ENCODE measurements at places on chromosomes 4 and X.

DNA sequence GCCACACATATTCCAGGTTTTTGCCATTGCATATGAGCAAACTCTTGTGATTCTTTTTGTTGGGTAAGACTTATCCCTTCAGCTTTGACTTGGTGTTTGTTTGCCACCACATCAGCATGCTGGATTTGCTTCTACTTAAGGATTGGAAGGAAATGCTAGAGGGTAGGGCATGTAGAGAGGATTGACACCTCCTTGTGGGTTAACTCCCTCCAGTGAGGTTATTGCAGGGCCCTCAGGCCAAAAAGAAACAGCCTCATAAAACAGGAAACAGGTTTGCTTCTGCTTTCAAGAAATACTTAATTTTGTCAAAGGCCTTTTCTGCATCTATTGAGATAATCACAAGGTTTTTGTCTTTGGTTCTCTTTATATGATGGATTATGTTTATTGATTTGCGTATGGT, 15.2 kb upstream of the INPP4B start:
- no peak for DNase-seq

DNA sequence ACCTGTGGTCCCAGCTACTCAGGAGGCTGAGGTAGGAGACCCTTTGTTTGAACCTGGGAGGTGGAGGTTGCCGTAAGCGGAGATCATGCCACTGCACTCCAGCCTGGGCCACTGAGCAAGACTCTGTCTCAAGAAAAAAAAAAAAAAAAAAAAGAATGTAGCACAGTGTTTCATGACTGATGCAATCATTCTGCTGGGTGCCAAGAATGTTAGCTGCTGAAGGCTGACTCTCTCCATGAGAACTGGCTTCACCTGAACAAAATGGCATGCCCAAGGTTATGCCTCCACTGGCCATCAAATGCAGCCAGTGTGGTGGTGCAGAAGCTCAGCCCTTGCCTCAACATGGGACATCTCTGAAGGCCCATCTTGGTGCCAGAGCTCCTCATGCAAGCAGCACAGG, 412.1 kb downstream of the ADAM29 start:
- DNase-seq: no peak

GRCh38 chr4:142485452-142485851, 360.6 kb downstream of the INPP4B start:
- DNase-seq: no peak

GRCh38 chrX:149831473-149831872, 49.5 kb upstream of the MAGEA8 start:
- DNase-seq: no peak

GRCh38 chr4:101419336-101420135, 72.2 kb upstream of the PPP3CA start:
- no peak for DNase-seq

DNA sequence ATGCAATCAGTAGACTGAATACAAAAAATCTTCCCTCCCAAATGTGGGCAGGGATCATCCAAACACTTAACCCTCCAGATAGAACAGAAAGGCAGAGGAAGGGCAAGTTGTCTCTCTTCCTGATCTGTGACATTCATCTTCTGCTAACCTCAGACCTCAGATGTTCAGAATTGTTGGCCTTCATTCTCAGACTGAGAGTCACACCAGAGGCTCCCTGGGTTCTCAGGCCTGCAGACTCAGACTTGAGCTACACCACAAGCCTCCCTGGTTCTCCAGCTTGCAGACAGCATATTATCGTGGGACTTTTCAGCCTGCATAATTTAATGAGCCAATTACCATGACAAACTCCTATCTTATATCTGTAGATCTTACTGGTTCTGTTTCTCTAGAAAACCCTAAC, 1471.6 kb upstream of the ADGRL3 start:
- no peak for DNase-seq

GRCh38 chr4:123246085-123246484, 150.5 kb upstream of the SPRY1 start:
- DNase-seq: no peak

DNA sequence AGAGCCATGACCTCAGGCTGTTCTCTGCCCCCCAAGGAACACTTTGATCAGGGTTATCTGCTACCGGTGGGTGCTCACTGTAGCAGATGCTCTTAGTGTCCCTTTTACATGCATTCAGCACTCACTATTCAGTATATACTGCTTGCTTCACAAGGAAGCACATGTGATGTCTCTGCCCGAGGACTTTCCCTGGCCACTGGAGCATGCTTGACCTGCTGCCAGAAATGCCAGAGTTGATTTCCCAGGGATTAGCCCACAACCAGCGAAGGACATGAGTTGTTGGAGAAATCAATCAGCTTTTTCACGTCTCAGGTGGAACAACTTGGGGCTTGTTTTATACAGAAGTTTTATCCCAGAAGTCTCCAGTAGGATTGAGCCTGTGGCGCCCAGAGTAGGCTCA, 51.2 kb upstream of the RPS6KA3 start:
- DNase-seq: no peak

DNA sequence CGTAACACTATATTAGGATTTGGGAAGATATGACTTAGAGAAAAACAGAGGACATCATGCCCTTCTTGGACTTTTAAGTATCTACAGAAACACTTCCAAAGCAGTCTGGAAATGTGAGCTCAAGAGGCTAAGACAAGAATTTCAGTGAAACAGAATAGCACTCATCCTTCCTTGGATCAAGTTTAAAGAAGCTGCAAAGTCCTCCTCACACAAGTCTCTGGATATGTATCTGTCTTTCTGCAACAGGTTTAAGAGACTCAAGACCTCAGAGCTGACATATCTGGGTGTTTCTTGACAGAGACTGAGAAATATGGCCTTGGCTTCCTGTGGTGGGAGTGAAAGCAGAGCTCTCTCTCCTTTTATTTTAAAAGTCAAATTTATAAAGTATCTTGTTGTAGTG, 82.5 kb upstream of the GIMD1 start:
- no peak for DNase-seq

- DNase-seq: no peak
These were observed 2.9 kb downstream of the UGT8 start for GRCh38 chr4:114601304-114602052.

DNA sequence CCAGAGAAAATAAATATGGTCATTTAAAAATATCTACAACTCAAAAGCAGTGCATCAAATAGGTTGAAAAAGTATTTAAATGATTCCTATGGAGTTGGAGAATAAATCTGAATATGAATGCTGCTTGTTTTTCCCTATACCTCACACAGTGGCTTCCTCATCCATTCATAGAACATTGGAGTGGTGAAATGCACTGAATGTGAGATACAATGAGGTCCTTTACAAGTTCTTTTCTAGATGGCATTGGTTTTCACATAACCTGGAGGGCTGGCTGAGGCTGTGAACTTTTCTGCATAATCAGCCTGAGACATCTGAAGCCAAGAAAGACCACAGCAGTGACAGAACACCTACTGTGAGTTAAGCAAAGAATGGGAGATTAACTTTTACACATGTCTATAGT, 279.1 kb upstream of the NRK start:
- DNase-seq: no peak

DNA sequence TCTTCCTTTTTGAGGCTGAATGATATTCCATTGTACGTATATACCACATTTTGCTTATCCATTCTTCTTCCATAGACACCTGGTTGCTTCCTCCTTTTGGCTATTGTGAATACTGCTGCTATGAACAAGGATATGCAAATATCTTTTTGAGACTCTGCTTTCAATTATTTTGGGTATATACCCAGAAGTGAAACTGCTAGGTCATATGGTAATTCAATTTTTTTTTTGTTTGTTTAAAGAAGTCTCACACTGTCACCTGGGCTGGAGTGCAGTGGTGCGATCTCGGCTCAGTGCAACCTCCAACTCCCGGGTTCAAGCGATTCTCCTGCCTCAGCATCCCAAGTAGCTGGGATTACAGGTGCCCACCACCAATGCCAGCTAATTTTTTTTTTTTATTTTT, 75.3 kb downstream of the METTL14 start:
- DNase-seq: no peak

DNA sequence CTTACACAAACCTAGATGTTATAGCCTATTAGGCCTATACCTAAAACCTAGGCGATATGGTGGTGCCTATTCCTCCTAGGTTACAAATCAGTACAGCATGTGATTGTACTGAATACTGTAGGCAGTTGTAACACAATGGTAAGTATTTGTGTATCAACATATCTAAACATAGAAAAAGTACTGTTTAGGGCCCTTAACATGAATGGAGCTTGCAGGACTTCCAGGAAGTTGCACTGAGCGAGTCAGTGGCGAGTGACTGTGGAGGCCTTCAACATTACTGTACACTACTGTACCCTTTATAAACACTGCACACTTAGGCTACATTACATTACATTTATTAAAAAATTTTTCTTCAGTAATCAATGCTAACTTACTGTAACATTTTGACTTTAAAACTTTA, 37.8 kb downstream of the WWC2 start:
- no peak for DNase-seq

DNA sequence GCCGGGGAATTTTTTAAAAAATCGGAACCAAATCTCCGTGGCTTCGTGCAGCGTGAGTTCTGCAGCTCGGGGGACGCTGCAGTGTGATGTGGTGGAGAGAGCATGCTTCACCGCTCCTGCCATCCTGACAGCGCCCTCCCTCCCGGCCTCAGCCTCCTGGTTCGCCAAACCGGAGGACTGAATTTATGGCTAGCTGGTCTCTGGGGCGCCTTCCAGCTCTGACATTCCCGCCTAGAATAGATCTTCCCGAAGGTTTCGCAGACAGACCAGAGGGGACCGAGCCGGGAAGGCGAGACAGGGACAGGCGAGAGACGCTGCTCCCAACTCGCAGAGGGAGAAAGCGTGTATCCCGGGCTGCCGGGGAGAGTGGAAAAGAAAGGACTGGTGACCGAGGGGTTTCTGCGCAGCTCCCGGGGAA, 25.9 kb downstream of the HOPX start:
- peak; percentile 64 for DNase-seq

GRCh38 chrX:136258951-136259350, 7.8 kb upstream of the MAP7D3 start:
- DNase-seq: no peak

GRCh38 chrX:6708676-6709380, 173.9 kb upstream of the VCX3A start:
- DNase-seq: no peak

- no peak for DNase-seq
These were observed 27.7 kb downstream of the METTL14 start for GRCh38 chr4:118712872-118713271.

DNA sequence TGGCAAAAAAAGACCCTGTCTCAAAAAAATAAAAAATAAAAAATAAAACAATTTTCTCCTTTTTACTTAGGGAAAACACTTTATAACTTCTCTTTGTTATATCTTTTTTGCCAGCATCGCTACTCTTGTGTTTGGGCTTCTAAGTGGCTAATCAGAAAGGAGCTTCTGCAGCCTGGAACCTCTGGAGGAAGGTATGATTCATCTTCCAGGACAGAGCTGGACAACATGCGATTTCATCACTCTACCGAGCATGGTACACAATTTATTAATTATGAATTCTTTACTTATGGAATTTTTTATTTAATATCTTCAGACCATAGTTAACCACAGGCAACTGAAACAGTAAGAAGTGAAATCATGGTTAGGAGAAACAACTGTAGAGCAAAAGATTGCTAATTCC, 1254.3 kb upstream of the AGA start:
- no peak for DNase-seq

- DNase-seq: no peak
These were observed 607.3 kb downstream of the ANKRD50 start for GRCh38 chr4:124105212-124105611.

DNA sequence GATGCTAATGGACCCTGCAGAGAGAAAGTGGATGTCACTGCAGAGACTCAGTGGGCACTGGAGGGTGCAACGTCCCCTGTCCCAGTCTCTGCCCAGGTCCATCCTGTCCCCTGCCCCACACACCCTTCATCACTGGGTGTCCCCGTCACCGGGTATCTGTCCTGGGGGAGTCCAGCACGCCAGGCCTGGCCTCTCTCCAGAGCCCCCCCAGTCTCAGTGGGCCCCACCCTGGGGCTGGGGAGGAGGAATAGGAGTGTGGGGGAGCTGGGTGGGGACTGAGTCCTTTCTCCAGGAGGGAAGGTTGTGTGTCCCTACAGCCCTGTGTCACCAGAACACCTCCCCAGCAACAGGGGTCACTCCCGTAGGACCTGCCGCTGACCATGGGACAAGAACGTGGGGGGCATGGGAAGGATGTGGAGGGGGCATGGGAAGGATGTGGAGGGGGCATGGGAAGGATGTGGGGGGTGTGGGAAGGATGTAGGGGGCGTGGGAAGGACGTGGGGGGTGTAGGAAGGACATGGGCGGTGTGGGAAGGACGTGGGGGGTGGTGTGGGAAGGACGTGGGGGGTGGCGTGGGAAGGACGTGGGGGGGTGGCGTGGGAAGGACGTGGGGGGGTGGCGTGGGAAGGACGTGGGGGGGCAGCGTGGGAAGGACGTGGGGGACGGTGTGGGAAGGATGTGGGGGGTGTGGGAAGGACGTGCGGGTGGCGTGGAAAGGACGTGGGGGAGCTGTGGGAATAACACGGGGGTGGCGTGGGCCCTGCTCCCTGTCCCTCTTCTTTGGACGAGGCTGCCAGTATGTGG, 21.0 kb upstream of the SPON2 start:
- DNase-seq: no peak

DNA sequence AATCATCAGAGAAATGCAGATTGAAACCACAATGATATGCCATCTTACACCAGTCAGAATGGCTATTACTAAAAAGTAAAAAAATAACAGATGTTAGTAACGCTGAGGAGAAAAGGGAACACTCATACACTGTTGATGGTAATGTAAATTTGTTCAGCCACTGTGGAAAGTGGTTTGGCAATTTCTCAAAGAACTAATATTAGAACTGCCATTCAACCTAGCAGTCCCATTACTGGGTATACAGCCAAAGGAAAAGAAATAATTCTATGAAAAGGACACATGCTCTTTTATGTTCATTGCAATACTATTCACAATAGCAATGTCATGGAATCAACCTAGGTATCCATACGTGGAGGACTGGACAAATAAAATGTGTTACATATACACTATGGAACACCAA, 566.3 kb downstream of the STPG2 start:
- DNase-seq: no peak

DNA sequence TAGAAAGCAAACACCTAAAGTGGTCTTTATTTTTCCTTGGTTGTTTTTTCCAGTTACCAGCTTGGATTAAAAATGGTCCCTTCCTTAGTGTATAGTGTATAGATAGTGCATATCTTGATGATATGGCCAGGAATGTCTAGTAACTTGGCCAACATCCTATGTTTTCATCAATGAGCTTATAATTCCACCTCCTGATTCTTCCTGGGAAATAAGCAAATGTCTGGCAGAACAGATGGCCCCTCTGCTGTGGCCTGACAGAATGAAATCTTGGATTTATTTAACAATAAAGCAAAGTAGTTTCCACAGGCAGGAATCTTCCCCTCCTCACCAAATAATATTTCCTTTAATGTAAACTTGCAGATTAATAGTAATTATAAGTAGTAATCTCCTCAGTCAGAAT, 6.1 kb downstream of the SCARB2 start:
- no peak for DNase-seq

GRCh38 chr4:184587221-184587620, 62.0 kb downstream of the CASP3 start:
- no peak for DNase-seq

DNA sequence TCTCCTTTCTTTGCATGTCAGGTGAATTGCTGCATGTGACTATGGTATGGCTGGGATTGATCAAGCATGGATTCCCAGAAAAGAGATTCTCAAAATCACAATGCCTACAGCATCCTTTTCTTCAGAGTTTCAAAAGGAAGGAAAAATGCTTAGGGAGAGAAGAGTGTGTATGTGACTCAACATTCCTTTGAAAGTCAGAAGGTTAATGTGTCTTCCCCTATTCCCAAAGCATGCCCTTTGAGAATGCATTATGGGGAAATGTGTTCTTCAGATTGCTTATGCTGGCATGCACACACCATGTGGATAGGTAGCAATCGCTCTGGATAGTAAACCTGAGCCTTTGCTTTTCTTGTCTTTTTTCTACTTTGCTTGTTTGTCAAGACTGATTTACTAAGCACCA, 78.5 kb downstream of the ELOVL6 start:
- no peak for DNase-seq

All from right kidney (tissue), 9 donors.